ENCODE measurements at places on chromosomes 6 and 20.

DNA sequence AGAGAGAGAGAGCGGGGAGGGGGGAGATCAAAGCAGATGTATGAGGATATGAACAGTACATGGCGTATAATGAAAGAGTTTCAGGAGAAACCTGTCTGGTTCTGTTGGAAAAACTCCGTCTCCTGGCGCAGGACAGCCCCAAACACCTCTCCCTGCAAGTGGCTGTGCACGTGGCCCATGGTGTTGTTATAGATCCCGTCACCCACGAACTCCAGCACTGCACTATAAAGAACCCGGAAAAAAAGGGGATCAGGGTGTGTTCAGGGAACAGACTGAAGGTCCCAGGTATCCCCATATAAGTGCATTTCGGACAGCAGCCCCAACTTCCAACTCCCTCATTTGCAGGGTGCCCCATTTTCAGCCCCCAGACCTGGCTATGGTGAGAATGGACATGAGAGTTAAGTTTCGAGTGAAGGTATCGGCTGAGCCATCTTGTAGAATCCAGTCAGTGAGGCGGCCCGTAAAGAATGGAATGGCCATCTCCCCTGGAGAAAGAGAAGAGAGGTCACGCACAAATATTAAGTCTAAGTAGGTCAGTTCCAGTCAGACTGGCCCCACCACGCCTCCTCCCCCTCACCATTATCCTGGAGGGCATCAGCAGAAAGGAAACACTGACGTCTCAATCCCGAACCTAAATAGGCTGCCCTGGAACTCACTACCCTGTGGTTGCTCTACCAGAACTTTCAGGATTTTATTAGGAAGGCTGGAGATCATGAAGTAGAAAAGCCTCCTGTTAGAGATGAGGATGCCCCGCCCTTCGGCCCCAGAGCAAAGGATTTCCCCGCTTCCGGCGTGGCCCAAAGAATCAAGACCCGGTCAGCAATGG, 1.3 kb downstream of the TAP1 start:
- DNase-seq: no peak

- DNase-seq: peak; percentile 88
Measured at GRCh38 chr20:19784511-19785172, 26.6 kb downstream of the RIN2 start.

GRCh38 chr20:44186674-44187053, 324 bp downstream of the JPH2 start:
- no peak for DNase-seq

DNA sequence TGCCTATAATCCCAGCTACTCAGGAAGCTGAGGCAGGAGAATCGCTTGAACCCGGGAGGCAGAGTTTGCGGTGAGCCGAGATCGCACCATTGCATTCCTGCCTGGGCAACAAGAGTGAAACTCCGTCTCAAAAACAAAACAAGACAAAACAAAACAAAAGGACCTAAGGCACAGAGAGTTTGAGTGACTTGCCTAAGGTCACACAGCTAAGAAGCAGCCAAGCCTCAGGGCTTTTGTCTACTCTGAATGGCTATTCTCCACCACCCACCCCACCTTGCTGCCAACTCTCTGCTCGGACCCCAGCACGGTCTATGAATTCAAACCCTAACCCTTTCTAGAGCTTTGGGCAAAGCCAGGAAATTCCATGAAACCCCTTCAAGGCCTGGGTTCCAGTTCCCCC, 19.1 kb upstream of the TTPAL start:
- DNase-seq: no peak

- no peak for DNase-seq
Measured at GRCh38 chr6:150250826-150251225, 108.0 kb downstream of the PPP1R14C start.

DNA sequence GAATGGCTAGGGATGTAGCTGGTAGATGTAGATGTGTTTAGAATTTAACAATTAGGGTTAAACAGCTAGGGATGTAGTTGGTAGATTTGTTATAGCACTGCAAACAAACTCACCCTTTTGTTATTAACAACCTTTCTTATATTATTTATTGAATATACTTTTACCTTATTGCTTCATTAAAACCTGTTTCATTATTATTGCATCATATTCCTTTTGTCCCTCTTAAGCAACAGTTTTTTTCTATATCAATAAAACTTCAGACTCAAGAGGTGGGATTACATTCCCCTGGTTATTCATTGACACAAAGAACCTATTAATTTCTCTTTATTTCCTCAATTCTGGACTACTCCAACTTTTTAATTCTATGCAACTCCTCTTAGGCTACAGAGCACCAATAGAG, 661.2 kb downstream of the EYS start:
- no peak for DNase-seq

GRCh38 chr20:41619360-41620100, 1.4 kb upstream of the CHD6 start:
- peak; percentile 54 for DNase-seq

All from NCI-H345 (cell line).